Activated T-helper 1 cell treated with anti-CD3 and anti-CD28 coated beads, Interleukin-12 subunit alpha, Interleukin-12 subunit beta, Interleukin-2, Interleukin-4 antibody, amounts not matched to agents 30 ng/mL and 10 ng/mL and 1 ng/mL, durations not matched to agents 14 hours and 24 hours and 36 hours (primary cell): ENCODE measurements at places on chromosomes 6 and 20. TPM values are rescaled to one million over a fixed set of nuclear protein-coding genes. Genes with fewer than 3 reads are reported as not detected.

GRCh38 chr6:117440706-117441525 lies 15.2 kb upstream of the ROS1 start:
- no peak for DNase-seq

- DNase-seq: no peak
These were observed 1277.2 kb upstream of the GJE1 start for GRCh38 chr6:140855520-140855919.

- no peak for DNase-seq
These were observed 10.5 kb upstream of the SCUBE3 start for GRCh38 chr6:35203152-35203670.

GRCh38 chr20:36808317-36809257 lies 35.0 kb upstream of the DSN1 start:
- DNase-seq: peak; percentile 44

DNA sequence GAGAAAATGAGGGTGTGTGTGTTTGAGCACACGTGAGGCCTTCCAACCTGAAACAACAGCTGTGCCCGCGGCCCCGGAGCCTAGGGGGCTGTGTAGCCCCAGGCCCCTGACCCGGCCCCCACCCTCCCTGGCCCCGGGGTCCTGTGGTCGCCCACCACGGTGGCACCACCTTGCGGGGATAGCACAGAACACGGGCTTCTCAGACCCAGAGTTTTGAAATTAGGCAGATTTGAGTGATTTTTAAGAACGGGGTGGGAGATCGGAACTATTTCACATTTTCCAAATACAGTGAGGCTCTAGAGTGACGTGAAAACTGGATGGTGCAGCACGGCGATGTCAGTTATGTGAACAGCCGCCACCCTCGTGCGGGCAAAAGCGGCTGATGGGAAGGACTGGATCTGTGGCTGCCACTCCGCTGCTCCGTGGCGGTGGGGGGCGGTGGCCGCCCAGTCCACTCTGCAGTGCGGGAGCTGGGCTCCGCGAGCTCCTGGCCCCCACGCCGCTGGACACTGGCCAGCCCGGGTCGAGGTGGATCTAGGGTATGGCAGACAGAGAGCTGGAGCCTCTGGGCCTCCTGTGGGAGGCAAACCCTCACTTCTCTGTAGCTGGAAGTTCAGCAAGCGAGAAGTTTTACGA lies 17.3 kb upstream of the BHLHE23 start:
- no peak for DNase-seq

- DNase-seq: no peak
These were observed 35.0 kb downstream of the TGM2 start for GRCh38 chr20:38129893-38130609.

BACH2 gene
- 68.1 and 71.2 TPM in 2 replicates for total RNA-seq

SLC13A3 gene
- 0.24 TPM in 1 of 2 replicates, not detected in the other for total RNA-seq

RAD21L1 gene
- total RNA-seq: not detected in 2 replicates

BMP5 gene
- not detected in 2 replicates for total RNA-seq

PRPF6 gene
- 82.3 and 83.6 TPM in 2 replicates for total RNA-seq

OR2H2 gene
- not detected in 2 replicates for total RNA-seq
